ENCODE measurements at places on chromosomes 12 and 14.

GRCh38 chr12:17853054-17853453 is 236.9 kb downstream of the RERGL start:
- no peak for DNase-seq

DNA sequence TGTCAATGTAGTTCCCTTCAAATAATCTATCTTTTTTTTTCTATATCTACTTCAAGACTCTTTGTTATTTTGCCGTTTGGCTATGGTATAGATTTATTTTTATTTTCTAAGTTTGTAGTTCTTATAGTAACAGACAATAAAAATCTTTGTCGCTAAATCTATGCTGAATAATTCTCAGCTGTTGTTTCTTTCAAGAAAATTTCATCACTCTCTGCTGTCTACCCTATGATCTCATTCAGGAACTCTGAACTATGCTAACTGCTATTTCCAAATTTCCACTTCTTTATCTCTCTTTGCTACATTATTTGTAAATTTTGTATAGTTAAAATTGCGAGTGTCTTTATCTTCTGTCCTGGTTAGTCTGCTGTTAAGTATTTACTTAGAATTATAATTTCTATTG is 353.6 kb downstream of the LRFN5 start:
- DNase-seq, result no peak

DNA sequence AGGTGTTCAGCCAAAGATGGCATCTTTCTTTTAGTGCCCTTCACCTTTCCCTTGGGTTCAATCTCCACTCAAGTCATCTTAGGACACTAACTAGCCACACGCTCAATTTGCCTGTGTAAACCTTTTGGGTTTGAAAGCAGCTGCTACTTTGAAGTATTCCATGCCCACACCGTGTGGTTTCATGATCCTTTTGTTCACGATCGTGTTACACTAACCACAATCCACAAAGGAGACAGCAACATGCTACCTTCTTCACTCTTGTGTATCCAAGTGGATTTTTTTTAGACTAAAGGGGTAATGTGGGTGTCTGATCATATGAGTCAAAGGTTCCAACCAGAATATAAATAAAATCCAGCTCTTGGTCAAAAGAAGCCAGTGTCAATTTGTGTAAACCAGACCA is 122.7 kb upstream of the FAR2 start:
- DNase-seq, result no peak

- peak; percentile 23 for DNase-seq
These were observed 278.3 kb downstream of the NRXN3 start for GRCh38 chr14:78448164-78449094.

- no peak for DNase-seq
These were observed 54.3 kb downstream of the SLC41A2 start for GRCh38 chr12:104903648-104904423.

GRCh38 chr14:75283833-75284563 is 5.4 kb downstream of the FOS start:
- no peak for DNase-seq

- DNase-seq, result no peak
These were observed 36.9 kb upstream of the TTC7B start for GRCh38 chr14:90853116-90853515.

DNA sequence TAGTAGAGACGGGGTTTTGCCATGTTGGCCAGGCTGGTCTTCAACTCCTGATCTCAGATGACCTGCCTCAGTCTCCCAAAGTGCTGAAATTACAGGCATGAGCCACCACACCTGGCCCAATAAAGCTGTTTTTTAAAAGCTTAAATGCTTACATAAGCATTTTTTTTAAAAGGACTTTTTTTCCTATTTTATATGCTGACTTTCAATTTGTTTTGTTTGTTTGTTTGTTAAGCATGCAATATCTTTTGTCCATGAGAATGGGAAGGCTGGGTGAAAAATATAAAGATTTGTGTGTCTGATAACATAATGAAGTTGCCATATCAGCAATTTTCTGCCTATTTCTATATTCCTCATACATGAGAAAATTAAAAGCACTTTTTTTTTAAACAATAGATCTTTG is 17.0 kb upstream of the SLC2A13 start:
- no peak for DNase-seq

GRCh38 chr14:95096476-95096875 is 60.9 kb downstream of the DICER1 start:
- no peak for DNase-seq

DNA sequence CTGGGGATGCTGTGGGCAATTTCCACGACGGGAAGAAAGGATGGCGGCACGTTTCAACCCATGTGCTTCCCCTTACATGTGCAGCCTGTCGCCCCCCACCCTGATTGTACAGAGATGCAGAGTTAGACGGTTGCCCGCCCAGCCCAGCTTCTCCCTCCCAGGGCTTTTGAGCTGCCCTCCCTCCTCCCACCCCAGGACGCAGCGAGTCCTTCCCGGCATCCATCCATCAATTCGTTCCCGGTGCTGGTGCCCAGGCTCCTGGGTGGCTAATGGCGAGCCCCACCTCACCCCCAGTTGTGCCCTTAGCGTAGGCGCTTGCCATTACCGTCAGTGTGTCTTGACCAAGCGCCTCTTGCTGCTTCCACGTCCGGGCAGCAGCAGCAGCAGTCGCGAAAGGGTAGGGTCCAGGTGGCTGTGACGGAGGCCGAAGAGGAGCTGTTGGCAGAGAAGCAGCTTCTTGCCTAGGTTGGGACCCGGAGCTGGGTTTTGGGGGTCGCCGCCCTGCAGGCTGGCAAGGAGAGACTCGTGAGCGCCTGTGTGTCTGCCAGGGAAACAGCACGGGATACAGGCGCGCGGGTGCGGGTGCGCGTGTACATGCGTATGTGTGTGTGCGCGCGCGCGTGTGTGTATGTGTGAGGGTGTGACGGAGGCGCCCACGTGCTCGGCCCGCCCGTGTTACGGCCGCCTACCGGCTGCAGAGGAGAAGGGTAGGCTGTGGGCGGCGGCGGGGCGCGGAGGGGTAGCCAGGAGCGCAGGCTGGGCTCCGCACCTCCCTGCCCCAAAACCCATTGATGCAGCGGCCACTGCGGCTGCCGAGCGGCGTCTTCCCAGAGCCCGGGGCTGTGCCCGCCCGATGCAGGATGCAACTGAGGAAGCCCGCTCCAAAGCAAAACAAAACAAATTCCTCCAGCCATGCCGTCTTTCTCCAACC is at the start of gene SLC6A15:
Gene SLC6A15 (minus strand): TSS at position 602 of the 931 bp plus-strand sequence. CDS start 20,679 bp downstream, outside the sequence.
- no peak for DNase-seq

- DNase-seq, result no peak
These were observed 56.1 kb upstream of the FBRSL1 start for GRCh38 chr12:132433641-132434395.

- peak; percentile 81 for DNase-seq
These were observed 44.5 kb downstream of the PSMA6 start for GRCh38 chr14:35336494-35337268.

GRCh38 chr14:61106271-61106958 is 125.4 kb downstream of the SLC38A6 start:
- DNase-seq, result no peak

- no peak for DNase-seq
These were observed 22.7 kb upstream of the EID3 start for GRCh38 chr12:104280717-104281458.

- no peak for DNase-seq
These were observed 18.7 kb downstream of the SOS2 start for GRCh38 chr14:50212726-50213125.

- no peak for DNase-seq
These were observed 91.2 kb downstream of the SLC25A21 start for GRCh38 chr14:37081218-37081617.

DNA sequence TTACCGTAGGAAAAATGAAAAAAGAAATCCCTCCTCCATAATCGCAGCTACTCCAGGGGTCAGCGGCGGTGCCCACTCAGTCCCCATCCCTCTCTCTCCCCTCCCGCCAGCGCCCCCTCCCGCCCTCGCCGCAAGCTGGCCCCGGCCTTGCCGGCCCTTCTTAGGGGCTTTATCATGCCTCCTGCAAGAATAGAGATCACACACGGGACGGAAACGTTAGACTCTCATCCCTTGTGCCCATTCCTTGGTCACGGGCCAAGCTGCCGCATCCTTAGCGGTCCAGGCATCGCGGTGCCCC is 692 bp upstream of the COX14 start:
- DNase-seq, result no peak

GRCh38 chr14:89242652-89243279 is 174.3 kb downstream of the FOXN3 start:
- DNase-seq, result no peak

DNA sequence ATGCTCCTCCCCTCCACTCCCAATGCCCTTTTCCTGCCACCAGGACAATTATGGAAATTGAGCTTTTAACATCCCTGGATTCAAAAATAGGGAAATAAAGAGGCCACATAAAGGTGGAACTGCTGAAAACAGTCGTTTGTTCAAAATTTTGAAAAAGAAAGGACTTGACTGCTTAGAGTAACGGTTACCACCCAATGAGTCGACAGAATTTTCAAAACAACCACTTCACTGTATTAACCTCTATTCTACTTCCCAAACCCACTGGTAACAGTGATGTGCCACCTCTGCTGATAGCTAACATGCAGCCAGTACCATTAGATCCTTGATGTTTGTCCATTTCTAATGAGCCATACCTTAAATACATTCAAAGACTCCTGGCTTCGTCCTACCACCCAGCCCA is 4.9 kb downstream of the ST8SIA1 start:
- no peak for DNase-seq

GRCh38 chr14:36320897-36321381 is 502 bp upstream of the MBIP start:
- no peak for DNase-seq

Data from omental fat pad (tissue), 4 donors.